Pulmonary artery endothelial cell (primary cell): ENCODE measurements at places on chromosomes 7 and 10. TPM values are rescaled to one million over a fixed set of nuclear protein-coding genes. Genes with fewer than 3 reads are reported as not detected.

- DNase-seq: no peak
Observed at GRCh38 chr7:150938566-150938965, 39.6 kb downstream of the KCNH2 start.

DNA sequence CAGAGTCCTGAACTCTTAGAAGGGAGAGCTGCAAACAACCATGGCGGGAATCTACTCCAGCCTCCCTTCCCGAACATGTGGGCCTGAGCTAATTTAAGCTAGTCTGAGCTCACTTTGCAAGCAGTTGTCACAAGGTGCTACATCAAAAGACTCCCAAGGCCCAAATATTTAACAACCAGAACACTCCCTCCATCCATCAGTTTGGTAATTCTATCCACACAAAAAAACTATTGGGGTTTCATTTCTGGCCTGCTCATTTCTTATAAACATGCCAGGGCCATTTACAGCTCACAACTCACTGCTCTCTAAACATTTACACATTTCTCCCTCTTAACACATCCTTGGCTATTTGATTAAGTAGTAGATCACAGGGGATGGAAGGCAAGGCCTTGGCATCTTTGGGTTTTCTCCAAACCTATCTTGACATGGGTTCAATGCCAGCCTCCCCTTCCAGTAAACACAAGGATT is 263.4 kb downstream of the KCNMA1 start:
- DNase-seq: no peak

GPER1 gene
- total RNA-seq: 0.46 and 2.0 TPM in 2 replicates

DNA sequence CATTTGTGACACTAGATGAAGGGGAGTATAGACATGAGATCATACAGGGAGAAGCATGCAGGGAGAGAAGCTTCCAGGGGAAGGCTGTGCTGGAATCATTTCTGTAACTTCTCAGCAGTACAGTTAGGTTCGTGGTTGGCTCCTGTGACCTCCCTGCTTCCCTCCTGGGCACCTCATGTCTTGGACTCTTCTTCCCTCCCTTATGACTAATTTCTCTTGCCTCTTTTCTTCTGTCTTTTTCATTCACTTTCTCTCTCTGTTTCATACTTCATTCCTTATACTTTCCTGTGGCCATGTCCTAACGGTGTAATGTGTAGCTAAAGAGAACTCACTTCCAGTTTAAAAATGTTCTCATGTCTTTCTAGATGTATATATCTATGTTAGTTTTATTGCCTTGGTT is 19.1 kb upstream of the HKDC1 start:
- no peak for DNase-seq

GRCh38 chr7:94547126-94547525 is 37.5 kb downstream of the CASD1 start:
- no peak for DNase-seq

GRCh38 chr10:19922236-19922963 is 106.2 kb downstream of the PLXDC2 start:
- DNase-seq: no peak

GRCh38 chr10:614790-615582 is 74.5 kb downstream of the DIP2C start:
- no peak for DNase-seq

DNA sequence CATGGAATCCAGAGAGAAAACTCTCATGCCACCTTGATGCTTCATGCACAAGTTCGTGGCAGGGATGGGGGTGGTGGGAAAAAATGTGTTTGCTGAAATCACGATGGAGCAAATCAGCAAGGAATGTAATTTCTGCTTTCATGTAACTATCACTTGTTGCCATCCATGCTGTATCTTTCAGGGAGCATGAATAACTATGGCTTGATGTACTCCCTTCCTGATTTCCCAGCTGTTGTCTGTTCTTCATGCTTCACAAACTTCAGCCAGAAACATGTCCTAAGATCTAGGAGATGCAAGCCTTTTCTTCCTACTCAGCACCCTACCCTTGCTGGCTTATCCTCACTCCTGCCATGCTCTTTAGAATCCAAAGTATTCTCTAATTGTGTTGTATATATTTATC is 64.0 kb downstream of the LRRC4 start:
- no peak for DNase-seq

DNA sequence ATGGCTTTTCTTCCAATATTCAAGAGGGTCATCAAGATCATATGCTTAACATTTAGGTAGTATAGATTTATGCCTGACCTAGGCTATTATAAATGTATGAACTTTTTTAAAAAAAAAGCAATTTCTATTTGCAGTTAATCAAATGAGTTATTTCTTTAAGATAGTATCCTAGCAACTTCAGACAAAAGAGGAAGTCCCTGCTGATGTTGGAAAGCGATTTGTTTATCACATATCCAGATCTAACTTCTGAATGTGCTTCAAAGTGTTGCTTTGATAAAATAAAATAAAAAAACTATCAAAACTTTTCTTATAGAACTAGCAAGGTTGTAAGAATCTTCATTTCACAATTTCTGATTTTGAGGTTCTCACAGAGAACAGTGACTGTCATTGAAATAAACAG is 401.9 kb upstream of the PHF14 start:
- DNase-seq: no peak

DNA sequence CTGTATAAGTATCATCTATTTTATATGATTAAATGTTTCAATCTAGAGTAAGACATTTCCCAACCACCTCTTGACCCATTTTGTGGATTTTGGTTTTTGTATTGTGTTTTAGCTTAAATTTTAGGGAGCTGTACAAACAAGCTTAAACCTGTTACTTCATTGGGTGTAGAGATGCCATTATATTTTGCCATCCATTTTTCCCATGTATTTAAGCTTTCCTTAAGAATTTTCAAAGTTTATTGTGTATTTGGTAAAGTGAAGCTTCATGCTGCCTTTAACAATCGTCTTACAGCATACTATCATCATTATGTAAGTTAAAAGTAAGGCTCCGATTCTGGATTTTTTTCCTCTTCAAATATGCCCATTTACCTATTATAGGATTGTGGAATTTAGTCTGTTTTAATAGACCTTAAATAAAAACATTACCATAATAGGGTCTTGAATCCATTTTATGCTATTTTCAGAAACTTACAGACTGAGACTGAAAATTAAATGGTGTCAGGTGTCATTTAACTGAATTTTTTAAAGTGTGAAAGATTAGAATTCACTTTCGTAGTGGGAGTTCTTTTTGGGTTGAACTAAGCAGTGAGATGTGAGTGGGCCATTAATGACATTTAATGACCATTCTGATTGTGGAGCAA is 2.2 kb downstream of the KMT2E start:
- DNase-seq: no peak

GRCh38 chr10:3418926-3419325 is 246.3 kb upstream of the PITRM1 start:
- DNase-seq: no peak

AEBP1 gene
- total RNA-seq: 2.6 and 5.4 TPM in 2 replicates

DNA sequence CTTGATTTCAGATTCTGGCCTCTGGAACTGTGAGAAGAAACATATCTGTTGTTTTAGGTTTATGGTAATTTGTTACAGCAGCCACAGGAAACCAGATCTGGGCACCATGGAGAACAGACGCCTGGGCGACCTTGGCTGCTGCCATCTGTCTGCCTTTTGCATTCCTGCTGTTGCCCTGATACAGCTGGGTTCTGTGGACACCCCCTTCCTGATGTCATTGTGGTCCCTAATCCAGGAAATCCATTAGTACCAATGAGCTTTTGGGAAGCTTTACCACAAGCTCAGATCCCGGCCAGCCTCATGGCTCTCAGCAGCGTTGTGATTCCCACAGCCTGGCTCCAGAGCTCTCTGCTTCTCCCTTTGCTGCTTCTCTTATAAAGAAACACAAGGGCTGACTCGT is 174.2 kb upstream of the NPS start:
- no peak for DNase-seq

SRRM3 gene
- total RNA-seq: 0.53 and 1.8 TPM in 2 replicates

FKBP14 gene
- 22.4 and 23.3 TPM in 2 replicates for total RNA-seq

KEL gene
- total RNA-seq: not detected in 2 replicates

DNA sequence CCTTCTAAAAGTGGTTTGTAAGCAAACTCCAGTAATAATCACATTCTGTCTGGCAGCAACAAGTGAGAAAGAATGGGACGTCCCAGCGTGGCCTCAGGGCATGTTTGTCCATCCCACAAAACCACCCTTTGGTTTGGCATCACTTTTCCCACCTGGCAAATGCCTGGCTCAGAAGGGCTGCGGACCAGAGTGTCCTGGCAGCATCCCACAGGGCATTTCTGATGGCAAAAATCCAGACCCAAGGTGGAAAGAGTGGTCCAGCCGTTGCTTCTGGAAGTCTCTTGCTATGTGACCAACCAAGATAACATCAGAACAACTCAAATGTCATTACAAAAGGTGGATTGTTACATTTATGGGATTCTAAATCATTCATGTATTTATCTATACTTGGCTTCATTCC is 174.4 kb downstream of the CREB5 start:
- no peak for DNase-seq

SH2D4B gene
- total RNA-seq: under 0.01 TPM in 1 of 2 replicates, not detected in the other

GRCh38 chr10:132193907-132194552 is 7.3 kb downstream of the DPYSL4 start:
- no peak for DNase-seq

GRCh38 chr10:10392511-10392910 is 625.2 kb upstream of the CELF2 start:
- no peak for DNase-seq

H2BK1 gene
- not detected in 2 replicates for total RNA-seq

DNA sequence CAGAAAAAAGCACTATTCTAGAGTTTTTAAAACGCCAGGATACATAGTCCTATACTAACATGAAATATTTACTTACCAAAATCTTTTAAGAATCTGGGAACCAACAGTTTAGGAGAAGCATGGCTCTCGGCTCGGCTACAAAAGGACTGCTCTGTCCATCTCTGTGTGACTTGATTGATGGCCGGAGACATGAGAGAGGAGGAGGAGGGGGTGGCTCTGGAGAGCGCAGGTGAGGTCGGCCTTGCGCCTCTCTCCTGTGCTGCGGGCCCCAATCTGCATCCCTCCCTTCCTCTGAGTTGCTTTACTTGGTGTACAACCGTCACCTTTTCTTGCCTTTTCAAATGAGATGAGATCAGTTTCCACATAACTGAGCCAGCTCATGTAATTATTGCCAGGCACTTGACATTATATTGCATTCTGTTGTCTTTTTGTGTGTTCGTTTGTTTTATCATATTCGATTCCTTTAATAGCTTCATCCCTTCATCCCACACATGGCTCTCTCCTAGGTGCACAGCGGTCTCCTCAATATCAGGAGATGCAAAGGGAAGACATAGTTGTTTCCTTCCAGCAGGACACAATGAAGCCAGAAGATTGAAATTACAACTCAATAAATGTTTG is 87.8 kb upstream of the KLF6 start:
- no peak for DNase-seq

DNA sequence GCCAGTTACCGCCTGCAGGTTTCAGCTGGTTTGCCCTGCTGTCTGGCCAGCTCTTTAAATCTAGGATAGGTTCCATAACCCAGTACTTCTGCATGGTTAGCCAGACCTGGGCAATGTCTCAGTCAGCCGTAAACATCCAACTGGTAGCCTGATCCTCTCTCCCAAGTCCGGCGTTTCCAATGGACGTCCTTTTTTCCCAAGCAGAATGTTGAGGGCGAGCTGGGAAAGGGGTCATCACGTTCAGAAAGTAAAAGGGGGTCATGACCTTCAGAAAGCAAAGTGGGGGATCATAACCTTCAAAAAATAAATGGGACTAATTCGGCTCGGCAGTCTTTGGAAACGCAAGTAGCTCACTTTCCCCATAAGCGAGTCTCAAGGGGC is 430 bp downstream of the PON3 start:
- DNase-seq: no peak

MSS51 gene
- total RNA-seq: 0.59 and 0.78 TPM in 2 replicates

PTN gene
- total RNA-seq: 0.13 and 0.46 TPM in 2 replicates

- DNase-seq: no peak
Observed at GRCh38 chr10:69800109-69800508, 1.6 kb upstream of the COL13A1 start.

DNA sequence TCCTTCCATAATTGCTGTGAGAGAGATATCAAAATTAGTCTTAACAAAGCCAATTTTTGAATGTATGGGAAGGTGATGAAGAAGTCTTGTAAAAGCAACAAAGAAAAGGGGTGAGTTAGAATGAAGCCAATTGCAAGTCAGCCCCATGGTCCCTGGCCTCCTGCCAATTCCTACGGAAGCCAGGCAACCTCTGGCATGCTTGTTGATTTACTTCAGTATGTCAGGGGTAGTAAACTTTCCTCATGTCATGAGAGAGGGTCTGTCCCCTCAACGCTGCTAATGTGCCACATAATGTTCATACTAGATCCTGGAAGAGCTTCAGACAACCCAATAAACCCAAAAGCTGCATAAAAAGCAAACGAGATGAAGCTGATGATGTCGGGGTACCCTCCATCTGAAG is 159.1 kb upstream of the YAE1 start:
- no peak for DNase-seq

ZNF735 gene
- not detected in 2 replicates for total RNA-seq

GRCh38 chr10:76552091-76552873 is 1085.3 kb downstream of the KCNMA1 start:
- DNase-seq: no peak

DNA sequence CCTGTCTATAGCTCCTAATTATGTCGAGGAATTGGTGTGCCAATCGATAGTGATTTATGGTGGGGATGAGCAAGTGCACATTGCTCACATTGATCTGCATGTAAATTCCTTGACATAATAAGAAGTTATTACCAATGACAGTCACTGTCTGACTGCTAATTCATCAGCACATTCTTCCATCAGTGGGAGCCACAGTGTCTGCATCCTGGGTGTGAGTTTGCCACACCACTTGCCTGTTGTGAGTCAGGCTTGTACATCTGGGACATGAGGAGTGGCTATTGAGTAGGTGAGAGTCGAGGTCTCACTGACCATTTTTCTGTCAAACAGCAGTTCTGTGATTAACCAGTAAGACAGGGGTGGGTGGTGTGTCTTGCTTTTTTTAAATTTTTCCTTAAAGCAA is 263.4 kb downstream of the LRMDA start:
- DNase-seq: no peak

DNA sequence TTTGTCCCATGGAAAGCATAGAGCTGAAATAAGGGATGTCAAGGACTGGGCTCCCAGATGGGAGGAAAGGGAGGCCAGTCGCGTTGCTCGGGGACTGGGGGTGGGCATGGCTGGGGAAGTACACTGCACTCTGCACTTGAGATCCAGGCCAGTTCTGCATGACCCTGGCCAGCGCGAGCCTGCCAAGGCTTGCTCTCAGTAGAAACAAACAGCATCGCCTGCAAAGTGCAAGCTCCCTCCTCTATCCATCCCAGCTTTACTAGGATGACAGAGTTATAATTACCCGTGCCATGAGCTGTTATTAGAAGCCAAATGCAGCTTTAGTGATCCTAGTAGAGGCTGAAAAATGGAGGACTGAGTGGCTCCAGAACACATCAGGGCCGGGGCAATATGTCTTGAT is 43.9 kb upstream of the PDCD4 start:
- DNase-seq: no peak

DNA sequence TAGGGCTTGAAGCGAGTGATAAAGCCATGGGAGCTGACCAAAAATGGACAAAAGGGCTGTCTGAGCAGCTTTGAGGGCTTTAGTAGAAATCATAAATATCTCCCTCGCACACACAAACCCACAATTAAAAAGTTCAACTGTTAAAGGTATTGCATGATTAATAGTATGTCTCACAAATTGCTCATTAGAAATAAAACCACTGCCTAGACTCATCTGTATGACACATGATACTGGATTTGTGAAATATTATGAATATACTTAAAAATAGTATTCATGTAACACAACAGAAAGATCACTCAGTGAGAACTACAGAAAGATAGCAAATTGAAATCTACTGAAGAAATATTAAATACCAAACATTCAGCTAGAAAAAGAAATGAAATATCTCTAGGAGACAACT is 11.9 kb upstream of the PTPN12 start:
- DNase-seq: no peak

TMEM26 gene
- 0.14 and 0.26 TPM in 2 replicates for total RNA-seq
